ENCODE measurements at places on chromosomes 7 and 10.

GRCh38 chr10:101292194-101293006 is 61.6 kb upstream of the BTRC start:
- no peak for DNase-seq

- no peak for DNase-seq
Measured at GRCh38 chr7:141466151-141466904, 84.9 kb upstream of the AGK start.

GRCh38 chr10:131485732-131486131 is 174.2 kb upstream of the TCERG1L start:
- no peak for DNase-seq

GRCh38 chr7:71484380-71484779 is 352.4 kb downstream of the GALNT17 start:
- no peak for DNase-seq

DNA sequence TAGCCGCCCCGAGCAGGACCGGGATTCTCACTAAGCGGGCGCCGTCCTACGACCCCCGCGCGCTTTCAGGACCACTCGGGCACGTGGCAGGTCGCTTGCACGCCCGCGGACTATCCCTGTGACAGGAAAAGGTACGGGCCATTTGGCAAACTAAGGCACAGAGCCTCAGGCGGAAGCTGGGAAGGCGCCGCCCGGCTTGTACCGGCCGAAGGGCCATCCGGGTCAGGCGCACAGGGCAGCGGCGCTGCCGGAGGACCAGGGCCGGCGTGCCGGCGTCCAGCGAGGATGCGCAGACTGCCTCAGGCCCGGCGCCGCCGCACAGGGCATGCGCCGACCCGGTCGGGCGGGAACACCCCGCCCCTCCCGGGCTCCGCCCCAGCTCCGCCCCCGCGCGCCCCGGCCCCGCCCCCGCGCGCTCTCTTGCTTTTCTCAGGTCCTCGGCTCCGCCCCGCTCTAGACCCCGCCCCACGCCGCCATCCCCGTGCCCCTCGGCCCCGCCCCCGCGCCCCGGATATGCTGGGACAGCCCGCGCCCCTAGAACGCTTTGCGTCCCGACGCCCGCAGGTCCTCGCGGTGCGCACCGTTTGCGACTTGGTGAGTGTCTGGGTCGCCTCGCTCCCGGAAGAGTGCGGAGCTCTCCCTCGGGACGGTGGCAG is at the start of gene MGMT:
MGMT (plus strand) TSS at position 539 of the 656 bp plus-strand sequence.
- peak; percentile 98 for DNase-seq

Measured in stimulated activated CD8-positive, alpha-beta memory T cell treated with anti-CD3 and anti-CD28 coated beads, Interleukin-7, amount 100 ng/mL, for 1 hour (primary cell).